ENCODE measurements at places on chromosomes 7 and 10.

DNA sequence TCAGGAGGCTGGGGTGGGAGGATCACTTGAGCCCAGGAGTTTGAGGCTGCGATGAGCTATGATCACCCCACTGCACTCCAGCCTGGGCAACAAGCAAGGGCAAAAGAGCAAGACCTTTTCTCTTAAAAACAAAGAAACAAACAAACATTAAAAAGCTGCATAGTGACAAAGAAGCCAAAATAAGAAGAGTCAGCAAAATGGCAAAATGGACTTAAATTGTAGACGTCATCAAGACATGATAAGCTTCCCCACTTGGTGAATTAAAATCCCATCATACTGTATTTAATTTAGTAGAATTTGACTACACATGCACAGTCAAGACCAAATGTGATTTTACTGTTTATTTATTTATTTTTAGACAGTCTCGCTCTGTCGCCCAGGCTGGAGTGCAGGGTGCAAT, 48.8 kb upstream of the ATOH7 start:
- DNase-seq: no peak

GRCh38 chr10:100803908-100804307, 58.5 kb downstream of the PAX2 start:
- no peak for DNase-seq

GRCh38 chr7:112798274-112799159, 8.3 kb upstream of the TMEM168 start:
- no peak for DNase-seq

GRCh38 chr10:123603130-123603529, 63.0 kb upstream of the GPR26 start:
- no peak for DNase-seq

GRCh38 chr7:108014215-108014614, 11.3 kb upstream of the LAMB1 start:
- DNase-seq: peak; percentile 58

GRCh38 chr10:15333909-15334649, 37.0 kb downstream of the FAM171A1 start:
- no peak for DNase-seq

GRCh38 chr7:3157566-3158287, 114.1 kb upstream of the CARD11 start:
- DNase-seq: peak; percentile 22

DNA sequence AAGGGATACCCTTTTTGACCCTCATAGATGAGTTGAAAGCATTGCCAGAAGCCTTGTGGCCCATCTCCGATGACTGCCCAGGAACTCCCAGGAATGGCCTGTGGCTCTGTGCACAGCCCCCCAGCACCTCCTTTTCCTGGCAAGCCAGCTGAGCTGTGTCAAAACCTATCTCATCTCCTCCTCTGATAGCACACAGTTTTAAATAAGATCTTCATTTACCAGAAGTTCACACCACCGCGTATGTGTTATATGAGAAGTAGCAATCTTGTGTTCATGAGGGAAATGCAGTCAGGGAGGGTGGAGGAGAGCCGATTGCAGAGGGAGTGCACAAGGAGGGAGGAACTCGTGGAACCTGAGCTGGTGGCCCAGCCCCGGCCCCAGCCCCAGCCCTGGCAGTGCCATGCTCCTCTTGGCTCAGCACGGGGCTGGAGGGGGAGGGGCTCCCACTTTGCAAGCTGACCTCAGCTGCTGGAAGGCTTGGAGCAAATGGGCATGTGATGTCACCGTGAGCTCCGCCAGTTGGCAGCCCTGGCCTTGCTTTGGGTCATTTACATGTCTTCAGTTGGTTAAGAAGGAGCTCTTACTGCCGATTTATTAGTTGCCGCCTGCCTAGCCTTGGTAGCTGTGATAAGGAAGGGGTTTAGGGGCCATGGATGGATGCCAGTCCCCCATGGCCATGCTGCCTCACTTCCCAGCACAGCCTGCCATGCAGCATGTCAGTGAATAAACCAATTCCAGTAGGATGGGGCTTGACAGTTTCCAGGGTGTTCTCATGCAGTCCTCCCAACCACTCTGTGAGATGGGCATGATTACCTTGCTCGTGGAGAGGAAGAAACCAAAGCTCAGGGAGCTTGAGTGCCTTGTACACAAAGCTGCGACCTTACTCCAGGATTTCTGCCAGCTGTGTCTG, 20.0 kb downstream of the UNC5B start:
- DNase-seq: no peak

DNA sequence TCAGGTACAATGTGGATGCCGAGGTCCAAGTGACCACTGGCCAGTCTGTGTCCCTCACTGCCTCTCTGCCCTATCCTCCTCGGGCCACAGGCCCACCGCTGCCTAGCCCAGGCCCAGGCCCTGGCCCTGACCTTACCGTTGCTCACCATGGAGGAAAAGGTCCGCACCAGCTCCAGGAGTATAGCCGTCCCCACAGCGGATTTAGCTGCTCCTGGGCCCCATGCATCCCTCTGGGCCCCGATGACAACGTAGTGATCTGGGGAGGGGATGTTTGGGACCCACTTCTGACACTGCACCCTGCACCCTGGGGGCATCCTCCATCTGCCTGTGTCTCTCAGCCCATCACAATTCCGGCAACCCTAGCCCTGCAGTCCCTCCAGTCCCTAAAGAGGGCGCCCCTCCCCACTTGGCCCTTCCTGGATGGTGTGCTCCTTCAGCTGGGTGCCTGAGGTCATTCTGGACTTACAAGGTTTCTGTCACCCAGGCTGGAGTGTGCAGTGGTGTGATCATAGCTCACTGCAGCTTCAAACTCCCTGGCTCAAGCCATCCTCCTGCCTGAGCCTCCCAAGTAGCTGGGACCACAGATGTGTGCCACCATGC, 12.1 kb downstream of the TFR2 start:
- peak; percentile 19 for DNase-seq

DNA sequence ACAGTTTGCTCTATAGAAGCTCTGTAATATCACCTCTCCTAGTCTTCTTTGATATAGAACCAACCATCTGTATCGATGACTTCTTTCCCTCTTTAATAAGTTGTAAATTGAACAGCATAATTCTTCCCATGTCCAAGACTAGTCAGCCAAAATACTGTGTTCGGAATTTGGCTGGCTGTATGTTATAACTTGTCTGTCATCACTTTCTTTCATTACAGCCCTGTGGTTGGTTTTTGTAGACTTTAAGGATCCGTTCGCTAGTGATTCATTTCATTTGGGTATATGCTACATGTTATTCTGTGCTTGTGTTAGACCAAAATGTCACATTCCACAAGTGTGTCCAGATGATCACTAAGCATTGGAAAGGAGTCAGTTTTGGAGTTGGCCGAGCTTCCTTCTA, 155.4 kb upstream of the ITGB1 start:
- DNase-seq: peak; percentile 96

DNA sequence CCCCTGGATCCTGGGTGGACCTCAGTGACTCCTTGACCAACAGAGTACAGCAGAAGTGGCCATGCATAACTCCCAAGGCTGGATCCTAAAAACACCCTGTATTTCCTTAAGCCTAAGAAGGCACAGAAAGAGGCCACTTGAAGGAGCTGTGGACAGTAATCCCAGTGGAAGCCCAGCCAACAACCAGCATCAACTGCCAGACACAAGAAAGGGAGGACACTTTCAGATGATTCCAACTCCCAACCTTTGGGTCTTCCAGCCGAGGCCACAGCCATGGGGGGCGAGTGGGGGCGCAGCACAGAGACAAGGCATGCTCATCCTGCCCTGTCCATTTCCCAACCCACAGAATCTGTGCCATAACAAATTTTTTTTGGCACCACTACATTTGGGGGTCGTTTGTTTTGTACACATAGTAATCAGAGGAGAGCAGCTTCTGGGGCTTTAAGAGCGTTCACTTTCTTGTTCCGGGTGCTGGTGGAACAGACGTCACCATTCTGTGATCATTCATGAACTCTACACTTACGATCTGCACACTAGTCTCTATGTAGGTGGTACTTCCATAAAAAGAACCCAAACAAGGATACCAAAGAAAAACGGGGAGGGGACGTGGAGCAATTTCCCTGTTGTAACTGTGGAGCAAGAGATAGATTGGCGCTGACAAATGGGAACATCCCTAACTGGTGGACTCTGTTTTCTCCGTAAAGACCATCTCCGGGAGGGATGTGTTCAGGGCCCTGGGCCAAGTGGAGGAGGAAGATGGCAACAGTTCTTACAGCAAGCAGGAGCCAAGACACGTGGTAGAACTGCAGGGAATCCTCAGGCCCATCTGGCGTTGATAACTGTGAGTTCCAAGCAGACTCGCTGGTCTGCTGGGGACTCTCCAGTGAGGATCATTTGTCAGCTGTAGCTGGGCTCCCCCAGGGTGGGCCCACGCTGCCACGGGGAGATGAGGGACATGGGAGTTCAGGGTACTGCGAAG, 6.0 kb upstream of the SLC29A3 start:
- peak; percentile 57 for DNase-seq

- DNase-seq: peak; percentile 26
Observed at GRCh38 chr10:67668448-67668847, 27.5 kb downstream of the CTNNA3 start.

All from fibroblast of skin of right biceps (primary cell).